ENCODE measurements at places on chromosomes 5 and 9. TPM values are rescaled to one million over a fixed set of nuclear protein-coding genes. Genes with fewer than 3 reads are reported as not detected.

TMEM252 gene
- total RNA-seq = not detected

CTXN3 gene
- total RNA-seq = not detected

PCDHGB5 gene
- 10.3 TPM for total RNA-seq

PTPRD gene
- total RNA-seq = 0.63 TPM

ALG2 gene
- 33.2 TPM for total RNA-seq

IL5 gene
- total RNA-seq = not detected

ORM1 gene
- not detected for total RNA-seq

SLC27A6 gene
- not detected for total RNA-seq

BRINP1 gene
- total RNA-seq = not detected

SGCD gene
- 0.15 TPM for total RNA-seq

CYLC2 gene
- not detected for total RNA-seq

GRCh38 chr5:55852503-55852902, 1.3 kb downstream of the IL31RA start:
- DNase-seq = no peak
- H3K4me1 ChIP-seq = peaks cover 12% of the 10 kb centered on the region
- H3K36me3 ChIP-seq = no peaks in the 10 kb centered on the region
- H3K27me3 ChIP-seq = no peaks in the 10 kb centered on the region
- no peak overlapping the region for H3K27ac ChIP-seq

- no peaks in the 10 kb centered on the region for H3K27me3 ChIP-seq
- H3K4me3 ChIP-seq = no peak overlapping the region
- DNase-seq = peak; percentile 77
- H3K27ac ChIP-seq = no peak overlapping the region
- no peaks in the 10 kb centered on the region for H3K4me1 ChIP-seq
- H3K36me3 ChIP-seq = no peaks in the 10 kb centered on the region
These were observed 36.2 kb downstream of the FBXL17 start for GRCh38 chr5:108345541-108346171.

DNA sequence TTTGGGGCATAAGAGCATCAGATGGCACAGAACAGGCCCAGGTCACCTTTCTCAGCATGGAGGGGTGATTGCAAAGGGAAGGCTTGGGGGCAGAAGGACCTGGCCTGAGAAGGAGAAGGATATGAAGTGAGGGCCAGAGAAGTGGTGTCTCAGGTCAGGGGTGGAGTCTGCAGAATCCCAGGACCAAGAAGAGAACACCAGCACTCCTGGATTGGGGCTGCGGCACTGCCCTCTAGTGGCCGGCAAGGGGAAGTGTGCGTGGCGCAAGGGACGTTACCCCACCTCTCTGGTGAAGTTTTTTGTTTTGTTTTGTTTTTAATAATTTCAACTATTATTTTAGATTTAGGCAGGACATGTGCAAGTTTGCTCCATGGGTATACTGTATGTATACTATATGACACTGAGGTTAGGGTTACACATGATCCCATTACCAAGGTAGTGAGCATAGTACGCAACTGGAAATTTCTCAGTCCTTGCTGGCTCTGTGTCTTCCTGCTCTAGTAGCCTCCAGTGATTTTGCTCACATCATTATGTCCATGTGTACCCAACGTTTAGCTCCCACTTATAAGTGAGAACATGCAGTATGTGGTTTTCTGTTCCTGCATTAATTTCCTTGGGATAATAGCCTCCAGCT, 1548.6 kb downstream of the EFNA5 start:
- H3K4me1 ChIP-seq = no peaks in the 10 kb centered on the region
- peak; percentile 60 for DNase-seq
- H3K36me3 ChIP-seq = no peaks in the 10 kb centered on the region
- no peak overlapping the region for H3K27ac ChIP-seq
- H3K4me3 ChIP-seq = no peak overlapping the region
- no peaks in the 10 kb centered on the region for H3K27me3 ChIP-seq

- DNase-seq = no peak
- no peak overlapping the region for H3K27ac ChIP-seq
- H3K36me3 ChIP-seq = no peaks in the 10 kb centered on the region
- no peak overlapping the region for H3K4me3 ChIP-seq
These were observed 27.1 kb upstream of the IFNA14 start for GRCh38 chr9:21266733-21267484.

DNA sequence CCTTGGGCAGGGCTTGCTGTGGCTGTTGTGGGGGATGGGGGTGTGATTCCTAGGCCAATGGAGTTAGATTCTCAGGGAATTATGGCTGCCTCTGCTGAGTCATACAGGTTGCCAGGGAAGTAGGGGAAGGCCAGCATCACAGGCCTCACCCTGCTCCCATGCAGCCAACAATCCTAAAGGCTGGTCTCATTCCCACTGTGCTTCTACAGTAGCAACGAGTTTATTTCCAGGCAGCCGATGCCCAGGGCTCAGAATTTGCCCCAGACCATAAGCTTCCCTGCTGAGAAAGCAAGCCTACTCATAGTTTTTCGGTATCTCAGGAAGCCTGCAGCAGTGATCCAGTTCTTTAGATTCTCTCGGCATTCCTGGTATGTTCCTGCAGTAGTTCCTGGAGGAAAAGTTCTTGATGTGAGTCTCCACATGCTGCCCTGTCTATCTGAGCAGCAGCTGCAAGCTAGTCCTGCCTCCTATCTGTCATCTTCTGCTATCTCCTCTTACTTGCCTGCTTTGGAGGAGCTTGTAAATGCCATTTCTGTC, 59.3 kb upstream of the SELENOP start:
- H3K4me1 ChIP-seq = peaks cover 6% of the 10 kb centered on the region
- peak; percentile 29 for DNase-seq
- no peaks in the 10 kb centered on the region for H3K36me3 ChIP-seq
- H3K4me3 ChIP-seq = no peak overlapping the region

- H3K27me3 ChIP-seq = no peaks in the 10 kb centered on the region
- peaks cover 50% of the 10 kb centered on the region for H3K4me1 ChIP-seq
- peak; percentile 70 for DNase-seq
- H3K4me3 ChIP-seq = no peak overlapping the region
These were observed 39.6 kb upstream of the TEX48 start for GRCh38 chr9:114721491-114722079.

GRCh38 chr9:5999443-6000101, 15.9 kb downstream of the RANBP6 start:
- H3K4me3 ChIP-seq = no peak overlapping the region
- H3K27me3 ChIP-seq = no peaks in the 10 kb centered on the region
- H3K4me1 ChIP-seq = peaks cover 7% of the 10 kb centered on the region
- no peaks in the 10 kb centered on the region for H3K36me3 ChIP-seq

GRCh38 chr5:3050863-3051262, 299.4 kb upstream of the IRX2 start:
- H3K36me3 ChIP-seq = no peaks in the 10 kb centered on the region
- no peak overlapping the region for H3K27ac ChIP-seq
- H3K4me1 ChIP-seq = no peaks in the 10 kb centered on the region
- H3K27me3 ChIP-seq = no peaks in the 10 kb centered on the region

- no peaks in the 10 kb centered on the region for H3K27me3 ChIP-seq
- no peaks in the 10 kb centered on the region for H3K4me1 ChIP-seq
- H3K27ac ChIP-seq = no peak overlapping the region
- H3K4me3 ChIP-seq = no peak overlapping the region
These were observed 14.0 kb downstream of the ATP10B start for GRCh38 chr5:160837749-160838593.

DNA sequence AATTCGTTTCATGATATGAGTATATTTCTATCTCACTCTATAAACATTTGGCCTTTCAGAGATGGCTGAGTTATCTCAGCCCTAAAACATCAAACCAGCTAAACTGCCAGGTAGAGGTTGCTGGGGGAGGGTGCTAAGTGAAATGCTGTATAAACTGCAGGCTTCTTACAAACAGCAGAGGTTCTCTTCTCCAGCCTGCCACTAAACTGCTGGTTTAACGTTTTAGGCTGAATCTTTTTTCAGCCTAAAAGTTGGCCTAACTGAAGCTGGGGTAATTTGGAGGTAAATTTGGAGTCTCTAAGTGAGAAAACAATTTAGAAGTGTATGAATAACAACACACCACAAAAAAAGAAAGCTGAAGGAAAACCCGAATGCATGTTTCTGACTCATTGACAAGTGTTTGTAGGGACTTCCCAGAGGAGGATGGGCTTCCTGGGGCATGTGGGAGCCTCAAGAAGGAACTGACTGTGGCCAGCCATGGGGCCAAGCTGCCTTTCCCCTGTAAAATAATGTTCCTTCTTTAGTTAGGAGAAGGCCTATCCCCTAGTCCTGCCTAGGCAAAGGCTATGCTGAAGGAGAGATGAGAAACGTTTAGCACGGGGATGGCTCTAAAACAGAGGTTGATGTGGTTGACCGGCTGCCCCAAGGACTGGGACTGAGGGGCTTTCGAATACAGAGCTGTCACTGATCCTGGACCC, 44.3 kb downstream of the SLC28A3 start:
- DNase-seq = peak; percentile 25
- H3K4me3 ChIP-seq = no peak overlapping the region
- H3K36me3 ChIP-seq = no peaks in the 10 kb centered on the region
- no peak overlapping the region for H3K27ac ChIP-seq
- peaks cover 8% of the 10 kb centered on the region for H3K4me1 ChIP-seq
- no peaks in the 10 kb centered on the region for H3K27me3 ChIP-seq

GRCh38 chr5:40483316-40483715, 196.4 kb upstream of the PTGER4 start:
- DNase-seq = peak; percentile 56
- no peak overlapping the region for H3K4me3 ChIP-seq
- no peaks in the 10 kb centered on the region for H3K27me3 ChIP-seq
- H3K4me1 ChIP-seq = peaks cover 18% of the 10 kb centered on the region

DNA sequence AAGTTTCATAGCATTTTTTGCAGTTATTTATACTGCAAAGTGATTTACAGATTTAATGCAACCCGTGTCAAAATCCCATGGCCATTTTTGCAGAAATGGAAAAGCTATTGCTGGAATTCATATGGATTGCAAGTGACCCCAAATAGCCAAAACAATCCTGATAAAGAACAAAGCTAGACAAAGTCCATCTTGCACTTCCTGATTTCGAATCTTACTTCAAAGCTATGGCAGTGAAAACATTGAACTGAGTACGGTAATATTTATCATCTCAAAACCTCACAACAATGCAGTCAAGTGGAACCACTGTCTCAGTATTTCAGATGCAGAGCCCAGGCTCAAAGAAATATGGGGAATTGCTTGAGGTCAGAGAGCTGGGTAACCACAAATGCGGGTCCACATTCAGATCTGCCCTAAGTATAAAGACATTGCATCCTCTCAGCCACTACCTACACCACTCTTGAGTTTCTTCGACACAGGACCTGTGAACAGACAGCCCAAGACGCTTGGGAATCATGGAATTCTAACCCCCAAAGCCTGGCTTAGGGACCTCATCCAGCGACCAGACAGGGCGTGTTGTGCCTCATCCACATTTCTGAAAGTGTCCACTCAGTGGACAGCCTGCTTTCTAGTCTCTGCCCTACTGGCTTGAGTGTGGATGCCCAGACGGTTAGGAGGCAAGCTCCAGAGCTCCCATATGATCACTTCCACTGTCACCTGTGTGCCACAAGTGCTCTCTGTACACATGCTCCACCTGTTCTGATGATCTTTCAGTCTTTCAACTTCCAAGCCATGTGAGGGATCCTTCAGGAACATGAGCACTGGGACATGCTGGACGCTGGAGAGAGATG, 39.3 kb upstream of the KCNIP1 start:
- no peak overlapping the region for H3K4me3 ChIP-seq
- no peak overlapping the region for H3K27ac ChIP-seq
- no peaks in the 10 kb centered on the region for H3K27me3 ChIP-seq
- no peak for DNase-seq

GRCh38 chr9:110064803-110065202, 143.2 kb downstream of the C9orf152 start:
- H3K27ac ChIP-seq = no peak overlapping the region
- H3K27me3 ChIP-seq = no peaks in the 10 kb centered on the region
- H3K36me3 ChIP-seq = no peaks in the 10 kb centered on the region
- peaks cover 7% of the 10 kb centered on the region for H3K4me1 ChIP-seq

- no peak overlapping the region for H3K27ac ChIP-seq
- H3K27me3 ChIP-seq = no peaks in the 10 kb centered on the region
- H3K4me1 ChIP-seq = no peaks in the 10 kb centered on the region
- no peak overlapping the region for H3K4me3 ChIP-seq
These were observed 30.3 kb upstream of the MAST4 start for GRCh38 chr5:66565878-66566277.

DNA sequence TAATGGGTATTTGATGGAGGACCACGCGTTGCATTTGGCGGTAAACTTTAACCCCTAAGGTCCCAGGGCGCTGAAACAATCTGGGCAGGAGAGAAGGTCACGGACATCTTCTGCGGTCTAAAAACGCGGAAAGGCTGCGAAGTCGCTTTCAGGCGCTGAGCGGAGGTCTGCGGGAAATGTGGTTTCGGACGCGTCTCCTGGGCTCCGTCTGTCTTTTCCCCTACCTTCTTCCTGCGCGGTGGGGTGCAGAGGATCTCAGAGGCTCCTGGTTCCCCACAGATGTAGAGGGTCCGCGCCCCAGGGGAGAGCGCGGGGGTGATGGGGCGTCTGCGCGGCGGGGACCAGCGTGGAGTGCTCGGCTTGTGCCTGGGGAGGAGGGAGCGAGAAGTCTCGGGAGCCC, 58.4 kb downstream of the ZNF510 start:
- no peaks in the 10 kb centered on the region for H3K27me3 ChIP-seq
- H3K4me1 ChIP-seq = peaks cover 18% of the 10 kb centered on the region
- no peak overlapping the region for H3K4me3 ChIP-seq
- DNase-seq = no peak

- no peaks in the 10 kb centered on the region for H3K36me3 ChIP-seq
- no peaks in the 10 kb centered on the region for H3K4me1 ChIP-seq
- H3K4me3 ChIP-seq = no peak overlapping the region
- no peak overlapping the region for H3K27ac ChIP-seq
- DNase-seq = no peak
These were observed 32.4 kb downstream of the PDZD2 start for GRCh38 chr5:31671339-31671741.

GRCh38 chr9:2385746-2386145, 235.8 kb upstream of the VLDLR start:
- H3K27ac ChIP-seq = no peak overlapping the region
- H3K4me3 ChIP-seq = no peak overlapping the region
- H3K27me3 ChIP-seq = peaks cover 37% of the 10 kb centered on the region
- H3K4me1 ChIP-seq = no peaks in the 10 kb centered on the region
- no peaks in the 10 kb centered on the region for H3K36me3 ChIP-seq

GRCh38 chr5:174204535-174205313, 159.2 kb downstream of the NSG2 start:
- peak; percentile 52 for DNase-seq
- no peak overlapping the region for H3K4me3 ChIP-seq
- H3K4me1 ChIP-seq = no peaks in the 10 kb centered on the region
- H3K27ac ChIP-seq = no peak overlapping the region

DNA sequence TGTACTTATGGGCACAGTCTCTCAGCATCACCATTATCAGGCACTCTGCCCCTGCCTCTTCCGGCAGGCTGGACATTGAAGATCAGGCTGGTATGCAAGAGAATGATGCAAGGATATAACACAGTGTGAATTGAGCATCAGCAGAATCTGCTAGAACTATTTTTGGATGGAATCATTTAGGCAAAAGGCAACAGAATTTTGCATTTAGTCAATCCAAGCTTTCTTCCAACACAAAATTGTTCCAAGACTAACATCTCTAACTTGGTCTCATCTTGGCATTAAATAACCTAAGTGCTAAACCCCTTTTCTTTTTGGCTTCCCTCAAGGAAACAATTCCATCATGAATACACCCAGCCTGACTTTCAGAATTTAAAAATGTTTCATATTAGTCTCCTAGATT, 339.9 kb downstream of the PRELID2 start:
- no peak for DNase-seq
- H3K4me1 ChIP-seq = peaks cover 11% of the 10 kb centered on the region
- no peaks in the 10 kb centered on the region for H3K36me3 ChIP-seq
- no peak overlapping the region for H3K27ac ChIP-seq
- H3K27me3 ChIP-seq = no peaks in the 10 kb centered on the region
- H3K4me3 ChIP-seq = no peak overlapping the region

Measured in PC-3 (cell line).